ENCODE measurements at places on chromosomes 12 and 14.
A peak's percentile ranks its signal among the peaks of the same experiment; 100 is the strongest.

GRCh38 chr12:5068619-5069018 lies 24.9 kb downstream of the KCNA5 start:
- DNase-seq, result no peak

GRCh38 chr12:52543985-52544883 lies 8.7 kb downstream of the KRT71 start:
- no peak for DNase-seq

DNA sequence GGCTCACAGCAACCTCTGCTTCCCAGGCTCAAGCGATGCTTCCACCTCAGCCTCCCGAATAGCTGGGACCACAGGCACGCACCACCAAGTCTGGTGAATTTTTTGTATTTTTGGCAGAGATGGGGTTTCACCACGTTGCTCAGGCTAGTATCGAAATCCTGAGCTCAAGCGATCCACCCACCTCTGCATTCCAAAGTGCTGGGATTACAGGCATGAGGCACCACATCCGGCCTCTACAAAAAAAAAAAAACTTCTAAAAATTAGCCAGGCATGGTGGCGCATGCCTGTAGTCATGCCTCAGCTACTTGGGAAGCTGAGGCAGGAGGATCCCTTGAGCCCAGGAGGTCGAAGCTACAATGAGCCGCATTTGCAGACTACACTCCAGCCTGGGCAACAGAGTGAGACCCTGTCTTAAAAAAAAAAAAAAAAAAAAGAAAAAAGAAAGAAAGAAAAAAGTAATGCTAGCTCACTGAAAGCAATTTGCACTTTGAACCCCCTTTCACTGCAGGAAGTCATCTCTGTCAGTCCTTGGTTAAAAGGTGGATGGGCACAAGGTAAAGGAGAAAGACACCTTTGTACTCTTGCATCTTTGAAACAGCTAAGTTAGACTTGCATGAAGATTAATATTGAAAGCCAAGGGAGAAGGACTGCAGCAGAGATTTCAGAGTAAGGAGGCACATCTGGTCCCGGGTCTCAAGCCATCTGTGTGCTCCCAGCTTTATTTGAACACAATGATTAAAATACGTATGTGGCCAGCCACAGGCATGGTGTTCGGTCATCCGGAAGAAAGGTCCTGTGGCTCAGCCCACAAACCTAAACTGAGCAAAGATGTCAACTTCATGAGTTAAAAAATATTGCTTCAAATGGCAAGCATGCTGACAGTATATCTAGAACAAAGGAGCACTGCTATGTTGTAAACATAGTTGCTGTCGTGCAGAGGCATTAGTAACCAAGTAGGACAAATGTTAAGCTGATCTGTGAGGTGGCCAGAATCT lies 103.8 kb upstream of the HMGA2 start:
- no peak for DNase-seq

GRCh38 chr12:96452261-96452922 lies 37.0 kb upstream of the CFAP54 start:
- DNase-seq, result no peak

- no peak for DNase-seq
These were observed 447 bp upstream of the NUBPL start for GRCh38 chr14:31560759-31561154.

GRCh38 chr14:68081489-68081888 lies 261.9 kb downstream of the RAD51B start:
- no peak for DNase-seq

GRCh38 chr12:95321516-95322246 lies 104.1 kb downstream of the VEZT start:
- DNase-seq, result no peak

GRCh38 chr12:106632797-106633450 lies 50.1 kb downstream of the RFX4 start:
- no peak for DNase-seq

- no peak for DNase-seq
These were observed 1.3 kb downstream of the CHST11 start for GRCh38 chr12:104457746-104458693.

GRCh38 chr12:110020956-110021355 lies 21.7 kb downstream of the ANKRD13A start:
- no peak for DNase-seq

GRCh38 chr12:117033382-117034221 lies 65.6 kb downstream of the TESC start:
- DNase-seq, result peak; percentile 23

- DNase-seq, result no peak
These were observed 62.0 kb upstream of the LMNTD1 start for GRCh38 chr12:25615119-25615518.

- DNase-seq, result no peak
These were observed 3.6 kb downstream of the TTC5 start for GRCh38 chr14:20302042-20302755.

DNA sequence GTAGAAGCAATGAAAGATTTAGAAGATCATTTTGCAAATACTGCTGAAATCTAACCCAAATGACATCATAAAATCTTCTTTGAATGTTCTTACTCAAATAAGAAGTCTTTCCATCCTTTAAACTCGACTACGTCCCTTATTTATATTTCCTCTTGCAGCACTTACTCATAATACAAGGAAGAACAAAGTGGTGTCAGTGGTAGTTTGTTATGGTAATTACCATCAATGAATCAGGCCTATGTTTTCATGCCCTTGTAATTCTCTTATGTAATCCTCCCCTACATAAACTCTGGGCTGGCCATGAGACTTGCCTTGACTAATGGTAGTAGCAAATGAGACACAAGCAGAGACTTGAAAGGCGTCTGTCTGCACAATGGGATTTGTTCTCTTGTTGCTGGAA lies 17.0 kb downstream of the EEA1 start:
- no peak for DNase-seq

- no peak for DNase-seq
These were observed 2.7 kb downstream of the ACTN1 start for GRCh38 chr14:68976160-68977067.

- DNase-seq, result no peak
These were observed 72.7 kb downstream of the EFCAB11 start for GRCh38 chr14:89881839-89882238.

- DNase-seq, result no peak
These were observed 16.9 kb downstream of the TAOK3 start for GRCh38 chr12:118355843-118356242.

DNA sequence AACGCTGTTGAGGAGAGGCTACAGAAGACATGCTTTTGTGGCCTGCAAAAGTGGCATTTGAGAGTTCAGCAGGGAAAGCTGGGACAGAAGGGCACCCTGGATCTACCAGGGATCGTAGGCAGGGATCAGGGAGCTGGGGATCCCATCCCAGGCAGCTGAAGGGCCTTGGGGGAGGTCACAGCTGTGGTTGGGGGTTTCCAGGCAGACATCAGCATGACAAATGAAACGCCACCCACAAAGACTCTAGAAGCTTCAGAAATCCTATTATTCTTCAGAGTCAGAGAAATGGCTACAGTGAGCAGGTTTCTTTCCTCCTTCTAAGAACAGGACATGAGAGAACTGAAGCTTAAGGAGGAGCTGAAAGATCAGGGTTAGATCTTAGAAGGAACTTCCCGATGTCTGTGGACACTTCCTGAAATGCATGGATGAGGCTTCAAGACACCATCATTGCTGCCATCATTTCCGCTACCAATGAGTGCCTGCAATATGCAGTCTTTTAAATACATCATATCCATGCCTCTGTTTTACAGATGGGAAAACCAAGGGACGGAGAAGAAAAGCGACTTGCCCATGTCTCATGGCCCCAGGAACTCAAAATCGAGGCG lies 104.3 kb downstream of the RBM19 start:
- DNase-seq, result no peak

- DNase-seq, result no peak
These were observed 25.0 kb downstream of the DIO2 start for GRCh38 chr14:80186301-80186800.

- no peak for DNase-seq
These were observed 129.9 kb downstream of the TMEM30B start for GRCh38 chr14:61151251-61151650.

DNA sequence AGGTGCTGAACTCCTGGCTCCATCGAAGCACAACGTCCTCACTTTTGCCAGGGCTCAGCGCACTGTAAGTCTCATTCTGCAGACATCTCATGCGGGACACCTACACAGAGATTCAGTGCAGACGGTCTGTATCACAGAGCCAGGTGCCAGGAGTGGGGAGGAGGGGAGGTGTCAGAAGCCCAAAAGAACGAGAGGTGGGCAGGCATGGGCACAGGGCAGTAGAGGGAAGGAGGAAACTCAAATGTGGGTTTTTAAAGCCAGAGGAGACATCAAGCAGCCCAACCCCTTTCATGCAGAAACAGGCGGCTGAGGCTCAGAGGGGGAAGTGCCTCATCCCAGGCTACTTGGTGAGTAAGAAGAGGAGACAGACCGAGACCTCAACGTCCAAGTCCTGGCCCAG lies 2.5 kb upstream of the LPAR5 start:
- no peak for DNase-seq

DNA sequence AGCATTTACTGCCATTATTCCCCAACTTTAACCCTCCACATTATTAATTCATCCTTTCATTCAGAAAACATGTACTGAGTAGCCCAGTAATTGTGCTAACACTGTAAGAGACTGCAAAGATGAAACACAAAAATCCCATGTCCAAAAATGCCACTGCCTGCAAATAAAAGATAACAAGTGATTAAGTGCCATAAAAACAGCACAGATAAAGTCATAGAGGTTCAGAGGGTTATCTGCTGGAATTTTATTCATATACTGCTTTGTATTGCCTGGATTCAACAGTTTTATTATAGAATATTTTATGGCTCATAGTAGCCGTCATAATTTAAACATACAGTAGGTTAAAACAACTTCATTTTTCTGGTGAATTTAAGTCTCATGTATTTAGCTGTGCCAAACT lies 177.9 kb downstream of the KICS2 start:
- DNase-seq, result no peak

DNA sequence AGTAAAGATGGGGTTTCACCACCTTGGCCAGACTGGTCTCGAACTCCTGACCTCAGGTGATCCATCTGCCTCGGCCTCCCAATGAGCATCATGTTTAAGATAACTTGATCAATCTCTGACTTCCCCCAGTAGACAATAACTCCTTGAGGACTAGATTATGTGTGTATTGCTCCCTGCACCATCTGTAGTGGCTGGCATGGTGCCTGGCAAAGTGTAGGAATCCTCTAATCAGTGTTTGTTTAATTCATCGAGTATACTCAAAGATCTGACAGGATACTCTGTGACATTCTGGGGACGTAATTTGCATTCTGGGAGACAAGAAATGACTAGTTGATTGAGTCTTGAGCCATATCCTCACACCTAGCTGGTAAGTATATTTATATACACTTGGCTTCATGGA lies 873.5 kb upstream of the TMEM132C start:
- no peak for DNase-seq

DNA sequence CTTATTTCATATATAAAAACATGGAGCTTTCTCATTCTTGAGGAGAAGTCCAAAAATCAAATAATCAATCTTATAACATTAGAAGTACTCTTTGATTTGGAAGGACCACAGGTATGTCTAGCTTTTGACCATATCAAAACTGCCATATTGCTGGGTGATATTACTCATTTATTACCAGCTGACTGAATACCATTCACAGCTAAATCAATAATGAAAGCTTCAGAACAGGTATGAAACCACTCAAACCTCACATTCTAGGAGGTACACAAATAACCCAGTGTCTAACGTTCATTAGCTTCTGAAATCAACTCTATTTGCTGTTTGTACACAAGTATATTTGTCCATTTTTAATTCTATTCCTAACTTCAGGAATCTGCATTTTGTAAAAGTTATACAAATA lies 16.8 kb upstream of the CCDC91 start:
- DNase-seq, result no peak

GRCh38 chr14:29674566-29675285 lies 252.9 kb downstream of the PRKD1 start:
- no peak for DNase-seq
